Central memory CD8-positive, alpha-beta T cell (primary cell): ENCODE measurements at places on chromosomes 11 and 22.

DNA sequence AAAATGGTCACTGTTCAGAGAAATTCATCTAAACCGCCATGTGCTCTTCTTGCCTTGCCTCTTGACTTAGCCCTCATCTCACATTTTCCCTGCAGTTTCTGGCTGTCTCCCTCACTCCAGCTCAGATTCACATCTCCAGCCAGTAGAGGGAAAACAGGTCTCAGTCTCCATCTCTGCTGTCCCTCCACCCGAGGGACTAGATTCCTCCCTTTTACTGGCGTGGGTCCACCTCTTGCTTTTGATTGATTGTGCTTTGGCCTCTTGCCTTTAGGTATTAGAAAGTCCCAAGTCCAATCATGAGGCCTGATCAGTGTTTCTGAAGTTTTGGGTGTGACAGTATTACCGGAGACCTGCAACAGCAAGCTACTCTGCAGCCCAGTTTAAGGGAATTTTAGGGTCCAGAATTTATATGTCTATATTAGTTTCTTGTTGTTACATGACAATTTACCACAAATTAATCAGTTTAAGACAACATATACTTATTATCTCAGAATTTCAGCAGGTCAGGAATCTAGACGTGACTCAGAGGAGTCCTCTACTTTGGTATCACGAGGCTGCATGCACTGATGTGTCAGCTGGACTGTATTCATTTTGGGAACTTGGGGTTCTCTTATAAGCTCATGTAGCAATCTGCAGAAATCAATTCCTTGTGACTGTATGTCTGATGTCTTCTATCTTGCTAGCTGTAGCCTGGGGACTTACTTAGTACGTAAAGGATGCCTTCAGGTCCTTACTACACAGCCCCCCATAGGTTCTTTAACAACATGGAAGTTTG is 805.2 kb upstream of the CCDC90B start:
- DNase-seq = no peak

- DNase-seq = no peak
Observed at GRCh38 chr22:32849501-32849900, 48.0 kb downstream of the TIMP3 start.

DNA sequence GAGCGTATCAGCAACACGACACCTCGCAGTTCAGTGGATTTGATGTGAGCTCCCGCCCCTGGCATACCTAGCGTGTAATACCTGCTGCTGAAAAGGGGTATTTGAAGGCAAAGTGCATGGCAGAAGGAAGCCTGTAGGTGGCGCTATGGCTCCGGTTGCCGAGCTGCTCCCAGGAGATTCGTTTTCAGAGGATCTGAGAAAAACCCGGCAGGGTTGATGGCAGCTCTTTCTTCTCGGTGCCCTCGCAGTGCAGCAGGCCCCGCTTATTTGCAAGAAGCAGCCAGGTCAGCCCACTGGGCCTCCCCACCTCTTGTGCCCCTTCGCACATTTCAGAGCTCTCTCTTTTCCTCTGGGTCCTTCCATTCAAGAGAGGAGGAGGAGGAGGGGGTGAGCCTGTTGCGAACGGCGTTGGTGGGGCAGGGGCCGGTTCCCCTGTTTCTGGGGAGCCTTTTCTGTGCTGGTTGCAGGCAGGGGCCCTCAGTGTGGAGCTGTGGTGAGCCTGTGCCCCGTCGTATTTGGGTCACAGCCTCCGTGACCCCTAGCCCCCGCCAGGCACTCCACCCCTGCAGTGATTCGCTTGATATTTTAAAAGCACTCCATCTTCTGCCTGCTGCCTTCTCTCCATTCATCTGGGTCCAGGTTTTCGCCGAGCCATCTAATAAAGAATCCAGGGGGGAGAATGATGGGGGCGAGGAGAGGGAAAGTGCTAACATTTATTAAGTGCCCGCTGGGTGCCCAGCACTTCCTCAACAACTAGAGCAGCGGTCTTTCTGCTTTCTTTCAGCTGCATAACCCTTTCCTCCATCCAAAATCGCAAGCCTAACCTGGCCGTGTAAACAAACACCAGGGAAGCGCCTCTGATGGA is 85.3 kb upstream of the SYT13 start:
- DNase-seq = peak; percentile 58

DNA sequence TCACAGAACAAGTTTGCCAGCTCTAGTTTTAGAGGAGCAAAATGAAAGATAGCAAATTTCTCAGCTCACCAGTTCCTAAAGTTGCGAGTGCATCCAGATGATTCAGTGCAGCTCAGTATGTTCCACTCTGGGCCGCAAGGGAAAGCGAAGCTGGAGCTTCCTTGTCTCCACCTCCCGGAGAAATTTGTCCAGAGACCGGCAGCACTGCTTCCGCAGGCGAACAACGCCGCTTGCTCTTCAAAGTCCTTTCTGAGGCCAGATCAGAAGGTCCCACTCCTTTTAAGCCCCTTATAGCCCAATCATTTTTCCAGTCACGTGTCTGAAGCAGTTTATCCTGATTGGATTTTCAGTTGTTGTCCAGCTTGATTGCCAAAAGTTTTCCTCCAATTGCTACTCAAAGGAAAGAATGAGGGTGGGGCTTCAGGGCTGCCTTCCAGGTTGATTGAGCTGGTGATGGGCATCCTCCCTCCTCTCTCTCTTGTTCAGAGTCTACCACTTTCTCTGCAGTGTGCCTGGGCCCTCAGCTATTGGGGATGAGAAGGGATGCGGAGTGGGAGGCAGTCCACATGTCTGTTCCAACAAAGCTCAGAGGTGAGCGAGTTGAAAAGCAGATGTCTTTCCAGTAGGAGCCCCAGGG is at the start of gene ZNF280A:
Gene ZNF280A, minus strand, starts transcription at position 251 of the 637 bp plus-strand sequence. CDS start 4,640 bp downstream, outside the sequence.
- DNase-seq = no peak

DNA sequence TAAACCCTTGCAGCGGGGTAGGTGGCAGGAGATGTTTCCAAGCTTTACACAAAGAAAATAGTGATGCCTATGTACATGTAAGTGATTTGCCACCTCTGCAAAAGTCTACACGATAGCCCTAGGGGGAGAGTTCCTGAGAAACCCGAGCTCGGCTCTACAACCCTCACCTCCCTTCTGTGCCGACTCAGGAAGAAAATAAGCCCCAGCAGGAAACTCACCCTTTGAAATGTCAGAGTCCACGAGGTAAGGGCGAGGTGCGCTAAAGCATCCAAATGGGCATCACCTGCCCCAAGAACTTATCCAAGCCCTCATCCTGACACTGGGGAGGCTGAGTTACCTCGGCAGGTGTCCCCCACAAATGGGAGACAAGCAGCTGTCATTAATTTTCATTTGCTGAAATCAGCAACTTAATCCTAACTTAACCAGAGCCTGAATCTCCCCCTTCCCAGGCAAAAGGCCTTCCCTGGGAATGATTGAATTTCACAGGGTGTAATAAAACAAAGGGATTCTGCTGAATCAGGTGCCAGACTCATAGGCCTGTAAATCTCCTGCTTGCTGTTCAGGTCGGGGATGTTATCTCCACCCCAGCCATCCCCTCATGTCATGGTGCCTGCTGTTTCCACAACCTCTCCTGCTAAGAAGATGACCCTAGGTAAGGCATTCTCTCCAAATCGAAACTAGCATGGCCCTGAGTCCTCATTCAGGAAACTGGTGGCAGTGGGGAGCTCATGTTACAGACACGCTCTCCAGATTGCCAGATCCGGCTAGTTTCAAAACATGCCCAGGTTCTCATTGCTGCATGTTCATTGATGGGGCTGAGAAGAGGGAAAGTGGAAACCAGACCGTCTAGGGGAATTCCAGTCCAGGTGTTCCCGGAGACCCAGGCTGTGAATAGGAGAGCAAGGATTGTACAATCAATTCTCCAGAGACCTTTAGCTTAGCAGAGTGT is 105.3 kb upstream of the KIRREL3 start:
- DNase-seq = no peak

GRCh38 chr11:76270389-76270788 is 64.1 kb upstream of the WNT11 start:
- no peak for DNase-seq

- DNase-seq = peak; percentile 46
Observed at GRCh38 chr11:2892215-2892966, 6.8 kb upstream of the CDKN1C start.

DNA sequence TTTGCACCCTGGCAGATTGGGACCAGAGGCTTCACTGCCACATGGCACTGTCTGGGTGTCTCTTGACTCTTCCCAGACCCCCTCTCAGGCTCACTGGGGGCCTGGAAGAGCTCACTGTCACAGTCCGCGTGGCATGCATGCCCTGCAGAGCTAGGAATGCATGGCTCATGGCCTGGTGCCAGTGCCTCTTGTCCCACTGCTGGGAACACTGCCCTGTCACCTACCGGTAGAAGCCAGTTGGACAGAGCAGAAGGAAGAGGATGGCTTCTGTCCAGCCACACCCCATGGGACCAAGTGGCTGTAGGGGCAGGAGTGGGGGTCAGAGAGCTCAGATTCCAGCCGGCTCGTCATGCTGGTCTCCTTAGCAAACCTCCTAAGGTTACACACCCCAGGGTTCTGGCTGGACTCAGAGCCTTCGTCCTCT is 29.7 kb downstream of the MB start:
- no peak for DNase-seq

GRCh38 chr22:42368379-42369249 is 63.6 kb downstream of the NFAM1 start:
- DNase-seq = peak; percentile 18

- DNase-seq = no peak
Observed at GRCh38 chr22:50035131-50035881, 22.7 kb upstream of the IL17REL start.

- DNase-seq = no peak
Observed at GRCh38 chr11:45997599-45997998, 75.1 kb downstream of the LARGE2 start.

GRCh38 chr11:5004424-5005274 is 10.0 kb downstream of the OR51L1 start:
- DNase-seq = no peak

GRCh38 chr11:100221791-100222190 is 465.3 kb upstream of the ARHGAP42 start:
- no peak for DNase-seq

GRCh38 chr11:43582024-43582862 is 98.3 kb upstream of the HSD17B12 start:
- no peak for DNase-seq

- no peak for DNase-seq
Observed at GRCh38 chr22:46359362-46359761, 23.8 kb downstream of the TRMU start.

GRCh38 chr11:65078151-65078550 is 5.7 kb downstream of the CDCA5 start:
- DNase-seq = peak; percentile 50

DNA sequence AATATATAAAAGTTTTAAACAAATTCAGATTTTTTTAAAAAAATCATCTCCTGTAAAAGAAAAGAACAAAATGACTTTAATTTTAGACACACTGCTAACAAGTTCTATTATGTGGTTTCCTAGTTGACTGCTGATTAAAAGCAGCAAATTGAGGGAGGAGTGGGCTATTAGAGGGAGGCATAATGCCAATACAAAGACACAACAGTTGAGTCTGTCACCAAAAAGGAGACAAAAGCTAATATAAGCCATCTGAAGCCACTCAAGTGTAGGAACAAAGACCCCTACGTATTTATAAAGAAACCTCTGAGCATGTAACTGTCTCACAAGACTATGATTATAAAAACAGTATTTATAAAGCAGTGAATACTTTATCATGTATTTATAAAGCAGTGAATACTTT is 28.6 kb downstream of the TMEM123 start:
- DNase-seq = no peak

- no peak for DNase-seq
Observed at GRCh38 chr22:43835166-43835565, 23.1 kb upstream of the EFCAB6 start.

DNA sequence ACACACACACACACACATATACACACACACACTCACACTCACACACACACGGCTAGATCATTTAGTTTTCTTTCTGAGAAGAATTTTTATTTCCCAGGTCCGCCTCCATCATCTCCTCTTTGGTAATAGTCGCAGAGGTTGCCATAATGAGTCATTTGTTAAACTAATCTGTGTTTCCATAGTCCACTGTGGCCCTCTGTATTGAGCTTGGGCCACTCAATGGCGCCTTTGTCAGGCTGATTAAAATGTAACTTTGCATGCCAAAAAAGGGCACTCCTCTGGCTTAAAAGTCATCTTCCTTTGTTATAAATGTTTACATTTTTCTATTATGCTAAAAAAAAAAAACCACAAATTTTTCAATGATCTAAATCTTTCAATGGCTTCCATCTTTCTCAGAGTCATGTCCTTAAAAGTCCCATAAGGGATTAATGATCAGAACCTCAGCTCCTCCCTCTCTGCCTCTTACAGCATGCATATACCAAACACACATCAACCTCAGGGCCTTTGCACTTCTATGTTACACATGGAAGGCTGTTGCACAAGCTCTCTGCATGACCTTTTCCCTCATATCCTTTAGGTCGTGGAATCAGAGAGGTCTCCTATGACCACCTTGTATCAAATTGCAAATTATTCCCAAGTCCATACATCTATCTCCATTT is 35.3 kb downstream of the EHF start:
- DNase-seq = no peak

DNA sequence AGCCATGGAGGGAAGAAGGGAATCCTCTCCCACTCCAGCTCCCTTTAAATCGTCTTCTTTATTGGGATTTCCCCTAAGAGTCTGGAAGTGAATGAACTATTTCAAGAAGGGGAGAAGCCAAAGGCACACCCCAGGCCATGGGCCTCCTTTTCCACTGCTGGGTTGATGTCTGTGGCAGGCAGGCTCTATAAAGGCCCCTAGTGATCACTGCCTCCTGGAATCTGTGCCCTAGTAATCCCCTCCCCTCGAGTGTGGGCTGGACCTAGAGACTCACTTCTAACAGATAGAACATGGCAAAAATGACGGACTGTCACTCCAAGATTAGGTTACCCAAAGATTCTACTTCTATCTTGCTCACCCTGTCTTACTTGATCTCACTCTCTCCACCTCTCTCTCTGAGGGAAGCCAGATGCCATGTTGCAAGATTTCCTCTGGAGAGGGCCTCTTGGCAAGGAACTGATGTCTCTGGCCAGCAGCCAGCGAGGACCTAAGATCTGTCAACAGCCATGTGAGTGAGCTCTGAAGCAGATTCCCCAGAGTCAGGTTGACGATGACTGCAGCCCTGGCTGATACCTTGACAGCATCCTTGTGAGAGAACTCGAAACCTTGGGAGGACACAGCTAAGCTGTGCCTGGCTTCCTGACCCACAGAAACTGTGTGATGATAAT is 444.8 kb downstream of the SOX6 start:
- DNase-seq = no peak

GRCh38 chr11:85735876-85736460 is 50.0 kb upstream of the CCDC89 start:
- no peak for DNase-seq

DNA sequence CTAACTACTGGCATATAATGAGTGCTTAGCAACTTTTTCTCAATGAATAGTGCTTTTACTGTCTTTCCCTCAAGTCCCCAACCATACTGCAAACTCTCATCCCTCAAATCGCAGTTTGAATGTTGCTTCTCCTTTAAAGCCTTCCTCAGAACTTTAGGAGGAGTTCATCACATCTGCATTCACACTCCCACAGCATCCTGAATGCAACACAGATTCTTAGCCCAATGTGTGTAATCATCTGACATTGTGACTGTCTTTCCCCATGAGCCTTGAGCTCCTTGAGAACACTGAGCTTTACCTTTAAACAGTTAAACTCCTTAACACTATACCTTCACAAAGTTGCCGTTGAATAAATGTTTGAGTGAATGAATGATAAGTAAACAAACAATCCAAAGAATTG is 81.7 kb upstream of the FAM181B start:
- no peak for DNase-seq
